ENCODE measurements at places on chromosomes 4 and X.

- no peak for DNase-seq
These were observed 201.0 kb upstream of the NEIL3 start for GRCh38 chr4:177108708-177109107.

DNA sequence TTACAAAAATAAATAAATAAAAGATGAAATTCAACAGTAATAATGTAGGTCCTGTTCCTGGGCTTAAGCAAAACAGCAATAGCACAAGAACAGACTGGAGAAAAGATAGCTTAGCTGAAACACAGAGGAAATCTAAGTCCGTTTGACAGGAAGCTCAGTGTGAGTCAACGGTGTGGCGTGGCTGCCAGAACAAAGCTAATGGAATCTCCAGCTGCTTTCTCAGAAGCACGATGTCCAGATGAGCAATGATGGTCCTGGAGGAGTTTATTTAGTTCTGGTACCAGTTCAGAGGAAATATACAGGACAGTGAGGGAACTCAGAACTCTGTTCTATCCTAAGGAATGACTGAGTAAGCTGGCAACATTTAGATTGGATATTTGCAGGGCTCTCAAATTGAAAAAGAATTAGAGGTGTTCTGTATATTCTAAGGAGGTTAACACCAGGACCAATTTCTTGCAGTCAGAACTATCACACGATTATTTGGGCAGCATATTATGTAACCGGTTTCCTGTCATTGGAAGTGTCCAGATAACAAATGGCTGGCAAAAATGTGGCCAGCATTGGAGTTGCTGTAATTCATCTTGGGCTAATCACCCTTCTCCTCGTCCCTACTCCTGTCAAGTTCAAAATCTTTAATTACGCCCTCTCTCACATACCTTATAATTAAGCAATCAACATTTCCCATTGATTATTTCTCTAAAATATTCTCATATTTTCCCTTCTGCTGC is 12.7 kb downstream of the GAB3 start:
- no peak for DNase-seq

- DNase-seq: no peak
These were observed 203.0 kb downstream of the ARAP2 start for GRCh38 chr4:36041340-36041739.

DNA sequence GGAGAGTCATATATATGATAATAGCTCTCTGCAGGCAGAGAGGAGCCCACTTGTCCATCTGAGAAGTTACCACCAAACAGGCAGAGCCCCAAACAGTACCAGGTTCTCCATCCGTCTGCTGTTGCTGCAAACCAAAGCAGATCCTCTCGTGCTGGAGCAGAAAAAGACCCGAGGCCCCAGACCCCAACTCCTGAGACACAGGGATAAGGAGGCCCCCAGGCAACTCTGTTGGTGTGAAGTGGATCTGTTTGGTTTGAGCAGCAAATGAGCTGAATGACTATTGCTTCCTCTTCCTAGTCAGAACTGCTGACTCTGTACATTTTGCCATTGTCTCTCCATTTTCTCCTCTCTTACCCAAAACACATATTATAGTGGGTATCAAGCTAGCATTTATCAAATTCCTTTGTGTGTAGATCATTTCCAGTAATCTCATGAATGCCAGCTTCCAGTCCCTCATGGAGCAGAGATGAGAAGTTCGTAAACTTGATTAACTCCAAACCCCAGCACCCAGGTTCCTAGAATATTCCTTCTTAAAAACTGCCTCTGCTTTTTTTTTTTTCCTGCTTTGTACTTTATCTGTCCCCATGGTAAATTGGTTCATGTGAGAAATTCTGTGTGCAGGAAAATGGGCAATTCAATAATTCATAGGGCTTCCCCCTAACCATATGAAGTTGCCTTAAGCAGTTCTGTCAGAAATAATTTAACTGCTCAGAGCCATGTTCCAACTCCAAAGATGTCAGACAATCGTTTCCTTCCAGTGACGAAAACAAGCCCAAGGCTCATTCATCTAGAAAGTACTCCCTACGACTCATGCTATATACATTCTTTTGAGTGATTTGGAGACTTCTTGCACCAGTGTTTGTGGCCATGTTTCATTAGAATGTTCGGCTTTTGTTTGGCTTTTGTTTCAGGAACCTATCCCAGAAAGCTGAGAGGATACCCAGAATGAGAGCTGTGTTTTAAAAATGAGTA is 98.6 kb upstream of the ATXN3L start:
- DNase-seq: no peak

- no peak for DNase-seq
These were observed 136.8 kb downstream of the C4orf33 start for GRCh38 chr4:129232589-129233337.

DNA sequence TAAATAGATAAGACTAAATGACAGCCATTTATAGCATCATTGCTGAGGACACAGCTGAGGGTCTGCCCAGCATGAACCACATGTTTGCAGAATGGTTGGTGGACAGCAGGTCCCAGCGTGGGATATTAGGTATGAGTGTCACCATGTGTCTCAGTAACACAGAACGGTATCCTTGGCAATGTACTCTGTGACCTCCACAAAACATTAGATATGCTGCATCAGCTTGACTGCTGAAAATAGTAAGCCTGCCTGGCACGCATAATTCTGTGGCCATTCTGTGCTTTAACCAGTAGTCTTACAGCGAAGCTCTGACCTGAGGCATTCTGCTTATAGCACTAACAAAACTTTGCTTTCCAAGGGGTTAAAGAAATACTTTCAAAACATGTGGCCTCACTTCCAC is 32.0 kb downstream of the LIMCH1 start:
- no peak for DNase-seq

GRCh38 chr4:93732509-93732908 is 96.0 kb upstream of the ATOH1 start:
- DNase-seq: no peak

- no peak for DNase-seq
These were observed 119.7 kb downstream of the CHRNA9 start for GRCh38 chr4:40454816-40455215.

GRCh38 chr4:71614621-71615020 is 169.3 kb downstream of the GC start:
- DNase-seq: no peak

- DNase-seq: no peak
These were observed 331.6 kb downstream of the UNC5C start for GRCh38 chr4:95217197-95217596.

GRCh38 chr4:79177388-79177787 is 148.5 kb downstream of the NAA11 start:
- no peak for DNase-seq

DNA sequence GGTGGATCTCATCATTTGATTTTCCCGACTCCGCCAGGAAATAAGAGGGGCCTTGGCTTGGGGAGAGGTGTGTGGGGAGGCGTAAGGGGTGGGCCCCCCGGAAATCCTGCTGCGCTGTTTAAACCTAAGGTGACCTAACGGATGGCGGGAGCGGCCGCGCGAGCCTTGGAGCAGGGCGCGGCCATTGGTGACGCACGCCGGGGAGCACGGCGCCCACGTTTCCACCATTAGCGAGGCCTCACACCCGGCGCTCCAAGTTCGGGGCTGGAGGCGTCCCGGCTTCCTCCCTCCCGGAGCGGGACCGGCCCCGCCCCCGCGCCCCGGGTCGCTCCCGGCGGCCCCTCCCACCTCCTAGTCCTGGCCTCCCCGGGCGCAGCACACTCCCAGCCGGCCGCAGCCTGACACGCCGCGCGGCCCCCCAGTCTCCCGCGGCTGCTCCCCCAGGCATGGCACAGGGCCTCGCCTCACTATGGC is at the start of gene SMS:
TSS of gene SMS (plus strand) at position 354 of the 474 bp plus-strand sequence. CDS start at position 470, 116 bp downstream.
- no peak for DNase-seq

DNA sequence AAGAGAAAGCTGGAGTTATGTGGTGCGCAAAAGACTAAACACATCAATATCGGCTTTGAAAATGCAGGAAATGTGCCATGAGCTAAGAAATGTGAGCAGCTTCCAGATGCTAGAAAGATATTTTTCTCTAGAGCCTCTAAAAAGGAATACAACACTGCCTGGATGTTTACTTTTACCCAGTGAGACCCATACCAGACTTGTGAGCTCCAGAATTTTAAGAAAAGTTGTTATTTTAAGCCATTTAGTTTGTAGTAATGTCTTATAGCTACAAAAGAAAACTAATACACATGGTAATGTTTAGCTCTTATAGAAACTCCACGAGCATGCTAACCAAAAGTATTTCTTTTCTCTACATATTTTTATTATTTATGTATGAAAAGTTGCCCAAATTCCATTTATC is 1389.4 kb downstream of the C4orf33 start:
- no peak for DNase-seq

- peak; percentile 60 for DNase-seq
These were observed 360.1 kb upstream of the ZCCHC13 start for GRCh38 chrX:73943693-73944562.

DNA sequence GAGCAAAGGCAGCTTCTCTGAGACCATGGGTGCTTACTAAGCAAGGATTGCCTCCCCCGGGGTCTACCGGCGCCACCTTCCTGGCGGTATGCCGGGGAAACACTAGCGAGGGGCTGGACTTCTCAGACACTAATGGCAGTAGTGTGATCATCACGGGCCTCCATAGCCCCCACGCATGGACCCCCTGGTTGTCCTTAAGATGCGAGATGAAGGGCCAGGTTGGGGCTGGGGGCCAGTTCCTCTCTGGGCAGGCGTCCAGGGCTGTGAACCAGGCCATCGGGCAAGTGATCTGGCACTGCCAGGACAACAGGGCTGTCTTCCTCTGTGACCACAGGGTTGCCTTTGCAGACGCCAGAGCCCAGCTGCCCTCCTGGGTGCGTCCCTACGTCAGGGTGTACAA is 60.7 kb downstream of the ALPK1 start:
- no peak for DNase-seq

DNA sequence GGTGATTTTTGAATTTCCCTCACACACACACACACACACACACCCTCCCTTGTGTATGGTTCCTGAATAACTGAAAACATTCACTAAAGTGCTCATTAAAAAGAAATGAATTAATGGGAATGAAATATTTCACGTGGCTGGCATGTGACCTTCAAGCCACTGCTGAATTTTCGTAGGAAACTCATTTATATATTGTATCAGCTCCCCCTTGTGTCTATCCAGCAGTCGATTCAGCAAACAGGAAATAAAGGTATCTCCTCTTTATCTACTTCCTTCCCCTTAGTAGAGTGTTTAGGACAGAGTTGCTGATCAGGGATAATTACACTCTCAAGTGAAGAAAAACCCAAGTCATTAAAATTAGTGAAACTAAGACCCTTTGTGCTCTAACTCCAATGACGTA is 912.6 kb upstream of the LCORL start:
- no peak for DNase-seq

DNA sequence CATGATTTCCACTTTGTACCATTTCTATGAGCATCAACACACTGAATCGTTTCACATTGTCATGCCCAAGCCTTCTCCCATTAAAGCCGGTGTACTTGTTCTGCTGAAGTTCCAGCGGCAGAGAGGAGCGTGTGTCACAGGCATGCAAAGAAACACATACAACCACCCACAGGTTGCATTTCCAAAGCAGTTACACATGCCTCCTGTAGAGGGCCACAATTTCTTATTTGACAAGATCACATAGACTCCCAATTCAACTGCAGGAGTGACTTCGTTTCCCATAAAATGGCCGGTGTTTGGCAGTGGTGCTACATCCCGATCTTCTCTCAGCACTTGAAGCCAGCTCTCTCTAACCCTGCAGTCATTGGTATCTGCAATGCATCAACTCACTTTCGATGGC is 992.6 kb downstream of the NLGN4X start:
- no peak for DNase-seq

DNA sequence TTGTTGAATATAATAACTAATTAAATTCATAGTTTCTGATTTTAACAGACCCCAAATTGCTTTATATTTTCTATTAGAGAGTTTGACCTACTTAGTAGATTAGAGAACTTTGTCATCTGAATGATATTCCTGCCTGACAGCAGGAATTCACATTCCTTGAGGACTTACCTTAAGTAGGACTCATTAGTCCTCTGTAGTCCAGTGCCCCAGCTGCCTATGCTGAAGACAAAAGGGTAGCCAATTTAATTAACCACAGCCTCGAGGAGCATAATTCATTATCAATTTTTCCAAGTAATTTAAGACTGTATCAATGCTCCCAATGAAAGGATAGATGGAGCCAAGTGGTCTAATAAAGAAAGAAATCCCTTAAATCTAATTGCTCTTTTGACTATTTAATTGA is 1405.0 kb upstream of the IGFBP7 start:
- no peak for DNase-seq

- DNase-seq: no peak
These were observed 262.0 kb downstream of the ARAP2 start for GRCh38 chr4:35982318-35982717.

GRCh38 chrX:118536687-118537461 is 41.3 kb downstream of the DOCK11 start:
- DNase-seq: no peak

GRCh38 chr4:25843340-25844097 is 19.3 kb downstream of the SEL1L3 start:
- no peak for DNase-seq

- DNase-seq: no peak
These were observed 118.2 kb downstream of the PPP3CA start for GRCh38 chr4:101229116-101229515.

GRCh38 chr4:35506161-35506560 is 738.2 kb downstream of the ARAP2 start:
- DNase-seq: no peak

GRCh38 chr4:173001571-173001970 is 167.0 kb upstream of the GALNT7 start:
- no peak for DNase-seq

- no peak for DNase-seq
These were observed 723 bp downstream of the WDFY3 start for GRCh38 chr4:84965553-84966381.

DNA sequence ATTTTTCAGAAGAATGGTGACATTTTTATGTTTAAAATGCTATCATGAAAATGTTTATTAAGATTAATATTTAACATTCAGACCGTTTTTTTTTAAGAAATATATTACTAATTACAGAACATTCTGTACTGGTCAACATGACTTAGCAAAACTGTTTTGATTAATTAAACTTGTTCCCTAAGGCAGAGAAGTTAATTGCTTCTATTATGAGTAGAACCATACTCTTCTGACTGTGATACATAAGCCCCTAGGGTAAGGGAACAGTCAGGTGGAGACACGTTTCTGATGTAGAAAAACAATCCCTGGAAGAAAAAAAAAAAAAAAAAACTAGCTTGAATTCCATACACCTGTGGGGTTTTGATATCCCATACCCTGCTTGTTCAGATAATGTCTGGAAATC is 97.4 kb downstream of the GPM6A start:
- no peak for DNase-seq

DNA sequence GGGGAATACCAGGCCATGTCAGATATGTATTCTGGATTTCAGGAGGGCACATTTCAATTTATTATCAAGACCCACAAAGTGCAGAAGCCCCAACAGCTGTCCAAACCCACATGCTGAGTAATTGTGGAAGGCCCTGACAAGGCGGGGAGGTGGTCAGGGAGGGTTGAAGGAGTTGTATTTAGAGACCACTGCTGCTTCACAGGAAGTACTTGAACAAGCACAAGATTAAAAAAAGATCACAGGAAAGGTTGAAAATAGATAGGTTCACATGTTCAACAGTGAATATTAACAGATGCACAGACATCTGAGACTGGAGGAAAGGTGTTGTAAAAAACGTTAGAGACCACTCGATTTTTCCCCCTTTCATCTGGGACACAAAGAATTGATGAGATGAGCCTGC is 17.9 kb downstream of the ATP8A1 start:
- DNase-seq: no peak
